ENCODE measurements at places on chromosomes 5 and 9. TPM values are rescaled to one million over a fixed set of nuclear protein-coding genes. Genes with fewer than 3 reads are reported as not detected.

PCDHGA6 gene
- 0.41 TPM for total RNA-seq

CA9 gene
- not detected for total RNA-seq

CFAP77 gene
- total RNA-seq = 0.36 TPM

TMEM267 gene
- 20.9 TPM for total RNA-seq

SHOC1 gene
- not detected for total RNA-seq

DNA sequence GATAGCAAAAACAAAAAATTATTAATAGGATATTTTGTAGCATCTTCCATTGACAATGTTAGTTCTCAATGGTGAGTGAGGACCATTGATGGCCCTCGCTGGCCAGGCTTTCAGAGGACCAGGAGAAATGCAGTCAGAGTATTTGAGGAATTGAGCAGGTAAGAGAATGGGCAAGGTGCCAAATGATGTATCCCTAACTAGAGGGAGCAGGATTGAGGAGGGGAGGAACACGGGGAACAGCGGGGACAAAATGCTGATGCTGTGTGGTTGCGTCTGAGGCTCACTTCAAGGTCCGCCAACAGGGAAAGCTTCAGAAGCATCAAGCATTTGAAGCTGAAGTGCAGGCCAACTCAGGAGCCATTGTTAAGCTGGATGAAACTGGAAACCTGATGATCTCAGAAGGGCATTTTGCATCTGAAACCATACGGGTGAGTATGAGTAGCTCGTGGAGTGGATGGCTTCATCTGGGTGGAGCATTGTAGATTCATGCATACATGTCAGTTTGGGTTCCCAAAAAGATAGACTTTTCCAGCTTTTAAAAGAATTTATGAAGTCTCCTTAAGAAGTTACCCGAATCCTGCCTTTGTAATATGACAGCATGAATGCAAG lies 16.2 kb downstream of the SPTAN1 start:
- no peaks in the 10 kb centered on the region for H3K27me3 ChIP-seq
- no peak overlapping the region for H3K27ac ChIP-seq
- no peak overlapping the region for H3K4me3 ChIP-seq
- no peak for DNase-seq

DNA sequence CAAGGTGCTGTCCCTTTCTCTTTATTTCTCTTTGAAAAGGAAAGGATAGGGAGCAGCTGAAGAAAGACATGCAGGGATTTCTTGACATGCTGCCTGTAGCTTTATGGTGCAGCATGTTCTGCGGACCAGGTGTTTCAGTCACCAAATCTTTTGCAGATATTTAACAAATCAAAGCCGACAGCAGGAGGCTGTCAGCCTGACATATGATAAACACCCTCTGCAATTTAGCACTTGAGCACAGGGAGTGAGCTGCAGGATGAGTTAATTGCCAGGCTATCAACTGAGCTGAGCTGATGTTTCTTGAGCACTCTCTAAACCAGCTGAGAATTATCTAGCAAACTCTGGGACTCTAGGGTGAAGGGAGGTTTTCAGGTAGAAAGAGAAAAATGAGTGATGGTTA lies 212.8 kb upstream of the ATP10B start:
- no peak for DNase-seq
- H3K27ac ChIP-seq = no peak overlapping the region
- no peak overlapping the region for H3K4me3 ChIP-seq
- no peaks in the 10 kb centered on the region for H3K4me1 ChIP-seq

GRCh38 chr5:134296213-134296612 lies 70.3 kb upstream of the PPP2CA start:
- no peaks in the 10 kb centered on the region for H3K36me3 ChIP-seq
- no peak for DNase-seq
- H3K4me3 ChIP-seq = no peak overlapping the region
- no peaks in the 10 kb centered on the region for H3K4me1 ChIP-seq
- H3K27me3 ChIP-seq = no peaks in the 10 kb centered on the region
- no peak overlapping the region for H3K27ac ChIP-seq

DNA sequence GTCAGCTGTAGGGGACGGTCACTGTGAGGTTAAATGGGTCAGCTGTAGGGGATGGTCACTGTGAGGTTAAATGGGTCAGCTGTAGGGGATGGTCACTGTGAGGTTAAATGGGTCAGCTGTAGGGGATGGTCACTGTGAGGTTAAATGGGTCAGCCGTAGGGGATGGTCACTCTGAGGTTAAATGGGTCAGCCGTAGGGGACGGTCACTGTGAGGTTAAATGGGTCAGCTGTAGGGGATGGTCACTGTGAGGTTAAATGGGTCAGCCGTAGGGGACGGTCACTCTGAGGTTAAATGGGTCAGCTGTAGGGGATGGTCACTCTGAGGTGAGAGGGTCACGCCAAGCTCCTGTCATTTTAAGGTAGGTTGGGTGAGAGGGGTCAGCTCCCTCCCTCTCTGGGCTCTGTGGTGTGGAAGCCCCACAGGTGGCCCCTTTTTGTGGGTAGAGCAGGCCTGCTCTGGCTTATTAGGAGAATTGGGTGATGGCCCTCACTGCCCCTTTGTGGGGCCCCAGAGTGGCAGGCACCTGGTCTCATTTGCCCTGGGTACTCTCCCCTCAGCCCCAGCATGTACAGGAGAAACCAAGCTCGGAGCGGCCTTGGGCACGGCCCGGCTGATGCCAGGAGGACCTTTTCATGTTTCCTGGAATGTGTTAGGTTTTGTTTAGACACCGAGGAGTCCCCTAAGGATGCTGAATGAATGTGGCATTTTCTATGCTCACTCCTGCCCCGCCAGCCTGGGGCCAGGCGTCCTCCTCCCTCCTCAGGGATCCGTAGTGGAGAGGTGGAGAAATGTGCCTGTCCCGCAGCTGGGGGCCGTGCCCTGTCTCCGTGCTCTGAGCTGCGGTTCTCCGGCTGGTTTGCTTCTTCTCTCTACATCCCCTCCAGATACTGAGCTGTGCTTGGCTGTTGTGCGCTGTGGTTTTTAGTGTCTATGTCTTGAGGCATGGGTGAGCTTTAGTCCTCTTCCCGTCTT lies 31.4 kb downstream of the AHRR start:
- H3K4me1 ChIP-seq = no peaks in the 10 kb centered on the region
- no peaks in the 10 kb centered on the region for H3K27me3 ChIP-seq
- DNase-seq = no peak
- H3K27ac ChIP-seq = no peak overlapping the region
- no peaks in the 10 kb centered on the region for H3K36me3 ChIP-seq

DNA sequence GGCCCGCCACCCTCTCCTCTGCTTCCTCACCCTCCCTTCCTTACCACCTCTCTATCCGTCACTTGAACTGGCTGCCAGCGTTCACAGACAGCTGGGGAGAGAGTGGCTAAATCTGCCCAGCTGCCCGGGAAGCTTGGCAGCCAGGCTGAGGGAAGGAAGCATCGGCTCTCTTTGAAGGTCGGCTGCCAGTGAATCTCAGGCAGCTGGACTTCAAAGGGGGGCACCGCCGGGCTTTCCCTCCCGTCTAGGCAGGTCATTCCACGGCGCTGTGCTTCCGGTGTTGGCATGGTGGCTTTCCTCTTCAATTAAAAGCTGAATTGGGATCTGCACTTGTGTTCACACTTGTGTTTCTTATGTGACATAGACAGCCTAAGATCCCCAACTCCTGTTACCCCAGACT lies 174.0 kb downstream of the GDNF start:
- H3K36me3 ChIP-seq = no peaks in the 10 kb centered on the region
- H3K27ac ChIP-seq = peak overlapping the region; percentile 6
- peaks cover 28% of the 10 kb centered on the region for H3K4me1 ChIP-seq
- no peak overlapping the region for H3K4me3 ChIP-seq
- peak; percentile 41 for DNase-seq

DNA sequence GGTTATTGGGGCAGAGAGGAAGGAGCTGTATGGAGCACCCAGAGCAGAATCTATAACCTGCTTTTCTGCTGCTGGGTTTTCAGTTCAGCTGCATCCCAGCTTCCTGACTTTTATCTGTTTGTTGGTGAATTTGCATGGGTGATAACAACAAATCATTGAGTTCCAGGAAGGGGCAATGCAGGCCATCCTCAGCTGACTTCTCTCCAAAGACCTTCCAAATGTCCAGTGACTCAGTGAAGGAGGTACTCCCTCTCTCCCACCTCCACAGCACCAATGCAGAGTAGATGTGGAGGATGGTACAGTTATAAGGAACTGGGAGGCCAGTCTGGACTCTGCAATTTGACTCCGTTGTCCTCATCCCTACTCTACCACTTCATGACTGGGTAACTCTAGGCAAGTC lies 1.6 kb upstream of the TXN start:
- no peak overlapping the region for H3K27ac ChIP-seq
- no peak for DNase-seq
- no peak overlapping the region for H3K4me3 ChIP-seq
- peaks cover 28% of the 10 kb centered on the region for H3K4me1 ChIP-seq
- no peaks in the 10 kb centered on the region for H3K27me3 ChIP-seq

DNA sequence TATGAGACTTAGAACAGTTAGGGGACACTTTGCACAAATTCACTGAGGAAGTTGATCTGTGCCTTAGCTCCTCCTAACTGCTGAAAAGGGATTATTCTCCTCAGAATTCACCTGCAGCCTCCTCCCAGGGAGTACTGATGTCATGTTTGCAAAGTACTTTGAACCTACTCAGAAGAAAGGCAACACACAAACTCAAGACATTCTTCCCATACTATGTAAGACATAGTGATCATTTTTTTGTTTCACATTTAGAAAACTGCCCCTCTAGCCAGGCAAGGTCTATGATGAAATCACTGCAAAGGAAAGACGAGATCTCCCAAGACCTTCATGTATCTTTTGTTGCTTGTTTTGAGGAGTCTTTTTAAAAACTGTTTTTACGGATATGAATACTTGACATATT lies 10.6 kb upstream of the VLDLR start:
- H3K4me3 ChIP-seq = no peak overlapping the region
- no peaks in the 10 kb centered on the region for H3K4me1 ChIP-seq
- no peaks in the 10 kb centered on the region for H3K27me3 ChIP-seq
- no peaks in the 10 kb centered on the region for H3K36me3 ChIP-seq
- peak; percentile 20 for DNase-seq

- H3K36me3 ChIP-seq = no peaks in the 10 kb centered on the region
- no peak overlapping the region for H3K27ac ChIP-seq
- H3K4me1 ChIP-seq = no peaks in the 10 kb centered on the region
- H3K27me3 ChIP-seq = no peaks in the 10 kb centered on the region
- no peak for DNase-seq
These were observed 38.3 kb downstream of the SLC6A3 start for GRCh38 chr5:1406681-1407640.

GRCh38 chr5:112848116-112848811 lies 12.8 kb upstream of the SRP19 start:
- no peaks in the 10 kb centered on the region for H3K36me3 ChIP-seq
- DNase-seq = peak; percentile 65
- H3K27me3 ChIP-seq = no peaks in the 10 kb centered on the region

- DNase-seq = peak; percentile 91
- H3K27me3 ChIP-seq = no peaks in the 10 kb centered on the region
- H3K27ac ChIP-seq = peak overlapping the region; percentile 69
These were observed 90.4 kb downstream of the ZNF608 start for GRCh38 chr5:124655921-124656511.

DNA sequence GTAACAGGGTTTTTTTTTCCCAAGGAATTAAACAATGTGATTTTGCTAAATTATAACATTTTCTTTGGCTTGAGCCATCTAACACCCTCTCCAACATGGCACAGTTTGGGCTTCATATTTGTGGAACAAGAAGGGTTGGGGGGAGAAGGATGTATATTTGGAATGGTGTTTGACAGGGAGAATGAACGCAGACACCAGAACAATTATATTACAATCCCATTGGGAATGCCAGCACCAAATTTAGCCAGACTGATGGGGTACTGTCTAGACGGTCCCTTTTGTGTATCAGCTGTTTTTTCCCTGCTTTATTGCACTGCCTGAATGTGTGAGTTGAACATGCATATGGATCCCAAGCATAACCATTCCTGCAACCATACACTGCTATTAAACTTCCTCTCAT lies 130.9 kb upstream of the TMEM161B start:
- H3K27ac ChIP-seq = no peak overlapping the region
- H3K36me3 ChIP-seq = no peaks in the 10 kb centered on the region
- no peak overlapping the region for H3K4me3 ChIP-seq
- H3K4me1 ChIP-seq = peaks cover 23% of the 10 kb centered on the region

DNA sequence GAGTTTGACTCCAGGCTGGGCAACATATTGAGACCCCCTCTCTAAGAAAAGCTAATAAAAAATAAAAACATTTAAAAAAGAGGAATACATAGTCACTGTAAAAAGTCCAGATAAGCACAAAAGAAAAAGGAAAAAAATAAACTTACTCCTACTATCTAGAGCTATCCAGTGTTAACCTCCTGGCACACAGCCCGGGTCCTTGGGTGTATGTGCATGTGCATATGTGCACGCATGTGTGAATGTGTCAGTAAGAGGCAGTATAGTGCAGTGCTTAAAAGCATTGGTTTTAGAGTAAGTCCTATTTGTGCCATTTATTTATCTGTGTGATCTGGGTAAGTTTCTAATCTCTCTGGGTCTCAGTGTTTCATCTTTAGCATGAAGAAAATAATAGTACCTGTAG lies 26.7 kb downstream of the FAM219A start:
- no peaks in the 10 kb centered on the region for H3K36me3 ChIP-seq
- H3K27me3 ChIP-seq = no peaks in the 10 kb centered on the region
- no peaks in the 10 kb centered on the region for H3K4me1 ChIP-seq
- no peak for DNase-seq
- no peak overlapping the region for H3K27ac ChIP-seq
- no peak overlapping the region for H3K4me3 ChIP-seq

DNA sequence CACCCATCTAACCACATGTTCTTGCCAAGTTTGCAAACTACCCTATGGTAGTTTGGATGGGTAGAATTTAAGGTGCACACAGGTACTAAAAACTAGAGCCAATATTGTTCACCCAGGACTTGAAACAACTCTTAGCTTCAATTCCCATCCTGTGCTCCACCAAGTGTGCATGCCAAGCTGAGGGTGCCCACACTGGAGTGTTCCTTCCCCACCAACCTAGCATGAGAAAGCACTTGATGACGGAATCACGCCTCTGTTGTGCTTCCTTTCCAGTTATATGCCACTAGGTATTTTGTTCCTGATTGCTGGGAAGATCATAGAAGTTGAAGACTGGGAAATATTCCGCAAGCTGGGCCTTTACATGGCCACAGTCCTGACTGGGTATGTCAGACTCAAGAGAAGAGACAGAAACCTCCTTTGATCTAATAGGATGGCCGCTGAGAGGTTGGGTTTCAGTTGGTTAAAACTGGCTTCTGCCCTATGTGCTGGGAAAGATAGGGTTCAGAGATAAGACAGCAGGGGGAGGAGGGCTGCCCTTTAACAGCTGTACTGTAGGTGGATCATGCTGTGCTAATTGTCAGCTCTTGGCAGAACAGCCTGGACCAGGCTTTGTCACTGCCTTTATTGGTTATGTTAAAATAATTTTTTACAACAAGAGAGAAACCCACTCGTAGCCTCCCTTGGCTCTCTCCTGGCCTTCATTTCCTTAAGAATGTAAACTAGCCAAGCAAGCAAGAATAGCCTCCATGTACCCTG lies 83.5 kb downstream of the SLC1A1 start:
- H3K4me3 ChIP-seq = no peak overlapping the region
- H3K27ac ChIP-seq = no peak overlapping the region
- H3K36me3 ChIP-seq = no peaks in the 10 kb centered on the region
- no peaks in the 10 kb centered on the region for H3K27me3 ChIP-seq
- DNase-seq = no peak
- H3K4me1 ChIP-seq = no peaks in the 10 kb centered on the region

Data from astrocyte (in vitro differentiated cells and primary cell).